ENCODE measurements at places on chromosomes 12 and 14.

GRCh38 chr14:89720741-89721729, 233.5 kb downstream of the EFCAB11 start:
- DNase-seq, result no peak

DNA sequence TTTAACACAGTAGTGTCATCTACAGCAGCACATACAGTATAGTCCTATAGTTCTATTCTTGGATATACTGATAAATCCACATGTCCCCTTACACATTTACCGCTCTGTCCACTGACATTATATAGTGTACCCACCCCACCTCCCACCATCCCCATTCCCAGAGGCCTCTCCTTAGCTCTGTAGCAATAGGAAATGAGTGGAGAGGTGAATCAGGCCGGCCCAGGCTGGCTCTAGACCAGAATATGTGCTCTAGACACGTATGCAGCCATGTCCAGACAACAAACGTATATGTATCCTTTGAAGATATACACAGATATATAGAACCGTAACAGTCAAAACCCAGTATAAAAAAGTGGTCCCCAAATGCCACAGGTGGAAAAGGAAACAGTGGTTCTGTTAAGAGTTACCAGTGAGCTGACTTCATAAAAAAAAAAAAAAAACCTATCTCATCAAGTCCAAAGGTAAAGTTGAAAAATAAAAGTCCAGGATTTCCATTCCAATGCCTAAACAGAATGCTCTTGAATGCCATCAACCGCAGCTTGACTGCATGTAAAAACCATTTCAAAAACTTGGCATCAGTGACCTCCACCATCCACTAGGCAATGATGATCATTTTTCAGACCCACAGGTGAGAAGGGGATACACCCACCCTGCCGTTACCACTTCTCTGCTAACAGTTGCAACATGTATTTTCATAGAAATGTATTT, 16.7 kb downstream of the EGLN3 start:
- no peak for DNase-seq

GRCh38 chr12:94550964-94551363, 91.3 kb upstream of the CEP83 start:
- no peak for DNase-seq

DNA sequence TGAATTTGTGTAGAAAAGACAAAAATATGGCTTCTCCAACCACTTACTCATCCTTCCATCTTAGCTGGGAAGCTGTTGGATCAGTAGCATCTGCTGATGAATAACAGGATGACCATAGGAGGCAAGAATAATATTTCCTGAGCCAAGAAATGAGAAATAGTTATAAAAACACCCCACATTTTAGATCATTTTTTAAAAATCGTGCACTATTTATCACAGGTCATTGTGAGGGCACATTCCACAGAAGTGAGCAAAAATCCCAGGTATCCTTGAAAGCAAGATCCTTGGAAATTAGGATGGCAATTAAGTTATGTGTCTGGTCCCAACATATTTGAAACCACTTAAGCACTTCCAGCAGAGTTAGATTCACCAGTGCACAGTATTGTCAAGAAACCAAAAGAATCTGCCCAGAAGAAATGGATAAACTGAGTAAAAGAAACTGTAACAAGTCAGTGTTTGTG, 8.4 kb downstream of the FAR2 start:
- DNase-seq, result peak; percentile 64

DNA sequence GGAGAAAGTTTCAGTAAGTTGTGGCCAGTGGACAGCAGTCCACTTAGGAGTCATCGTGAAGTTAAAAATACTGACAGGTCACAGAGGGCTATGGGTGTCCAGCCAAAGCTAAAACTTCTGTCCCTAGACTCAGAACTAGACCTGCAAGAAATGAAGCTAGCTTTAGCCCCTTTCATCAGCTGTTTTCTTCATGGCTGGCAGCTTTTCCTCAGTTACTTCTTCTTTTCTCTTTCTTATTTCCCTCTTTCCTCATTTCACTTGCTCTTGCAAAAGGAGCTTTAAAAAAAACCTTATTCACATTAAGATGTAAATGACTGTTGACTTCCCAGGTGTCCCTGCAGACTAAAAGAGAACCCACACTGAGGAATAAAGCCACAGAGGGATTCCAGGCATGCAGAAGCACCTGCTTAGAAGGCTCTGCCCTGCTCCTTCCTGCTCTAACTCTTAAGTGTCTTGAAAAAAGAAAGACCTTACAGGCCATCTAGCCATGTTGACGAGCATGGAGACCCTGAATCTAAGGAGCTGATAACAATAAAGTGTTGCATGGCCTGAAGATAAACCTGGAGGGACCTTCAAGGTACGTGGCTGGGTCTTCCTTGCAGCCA, 69.7 kb upstream of the CCND2 start:
- DNase-seq, result no peak

GRCh38 chr14:104317975-104318557, 179.7 kb downstream of the KIF26A start:
- DNase-seq, result no peak

GRCh38 chr12:103884316-103884715, 43.3 kb upstream of the NT5DC3 start:
- DNase-seq, result peak; percentile 34

DNA sequence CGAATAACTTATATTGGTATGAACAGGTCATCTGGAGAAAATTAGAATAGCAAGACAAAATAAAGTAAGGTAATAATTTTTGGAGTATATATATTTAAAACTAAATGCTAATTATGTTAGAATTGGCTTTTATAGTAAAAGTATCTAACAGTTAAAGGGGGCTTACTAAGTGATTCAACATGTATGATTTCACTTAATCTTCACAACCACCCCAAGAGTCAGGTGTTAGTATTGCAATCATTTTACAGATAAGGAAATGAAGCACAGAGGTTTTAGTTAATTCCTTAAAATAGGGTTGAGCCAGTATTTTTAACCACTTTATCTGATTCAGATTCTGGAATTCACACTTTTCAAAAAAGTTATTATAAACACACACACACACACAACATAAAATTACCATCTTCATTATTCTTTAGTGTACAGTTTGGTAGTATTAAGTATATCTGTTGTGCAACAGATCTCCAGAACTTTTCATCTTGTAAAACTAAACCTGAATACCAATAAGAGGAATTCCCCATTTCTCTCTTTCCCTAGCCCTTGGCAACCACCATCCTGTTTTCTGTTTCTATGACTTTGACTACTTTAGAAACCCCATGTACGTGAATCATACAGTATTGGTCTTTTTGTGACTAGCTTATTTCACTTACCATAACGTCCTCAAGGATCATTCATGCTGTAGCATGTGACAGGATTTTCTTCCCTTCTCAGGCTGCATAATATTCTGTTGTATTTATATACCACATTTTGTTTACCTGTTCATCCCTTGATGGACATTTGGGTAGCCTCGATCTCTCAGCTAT, 12.5 kb downstream of the A2M start:
- no peak for DNase-seq

DNA sequence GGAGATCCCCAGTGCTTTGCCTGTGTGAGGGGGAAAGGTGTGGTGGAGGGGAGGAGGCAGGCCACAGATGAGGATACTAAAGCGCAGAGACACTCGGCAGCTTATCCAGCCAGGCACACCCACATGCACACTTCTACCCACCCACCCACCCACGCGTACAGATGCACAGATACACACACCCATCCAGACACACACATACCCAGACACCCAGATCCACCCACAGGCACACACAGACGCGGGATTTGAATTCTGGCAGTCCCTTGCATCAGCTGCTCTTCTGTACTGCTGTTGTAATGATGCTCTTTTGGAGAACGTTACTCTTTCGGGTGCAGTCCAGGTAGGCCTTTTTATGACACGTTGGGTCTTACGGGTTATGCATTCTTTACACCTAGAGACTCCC, 55.7 kb upstream of the RD3L start:
- no peak for DNase-seq

DNA sequence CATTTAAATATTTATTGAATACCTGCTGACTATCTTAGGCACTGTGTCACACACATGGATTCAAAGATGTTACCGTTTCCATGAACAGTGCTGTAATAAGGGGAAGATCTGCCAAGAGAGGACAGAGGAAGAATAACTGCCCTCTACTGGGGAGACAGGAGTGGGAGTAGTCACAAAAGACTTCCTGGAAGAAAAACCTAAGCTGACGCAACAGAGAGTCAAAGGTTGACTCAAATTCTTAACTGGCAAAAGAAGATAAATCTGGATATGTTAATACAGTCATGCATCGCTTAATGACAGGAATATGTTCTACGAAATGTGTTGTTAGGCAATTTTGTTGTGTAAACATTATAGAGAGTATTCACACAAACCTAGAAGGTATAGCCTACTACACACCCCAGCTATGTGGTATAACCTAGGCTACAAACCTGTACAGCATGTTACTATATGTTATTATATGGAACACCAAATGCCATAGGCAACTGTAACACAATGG, 51.5 kb downstream of the DCAF5 start:
- DNase-seq, result peak; percentile 87

DNA sequence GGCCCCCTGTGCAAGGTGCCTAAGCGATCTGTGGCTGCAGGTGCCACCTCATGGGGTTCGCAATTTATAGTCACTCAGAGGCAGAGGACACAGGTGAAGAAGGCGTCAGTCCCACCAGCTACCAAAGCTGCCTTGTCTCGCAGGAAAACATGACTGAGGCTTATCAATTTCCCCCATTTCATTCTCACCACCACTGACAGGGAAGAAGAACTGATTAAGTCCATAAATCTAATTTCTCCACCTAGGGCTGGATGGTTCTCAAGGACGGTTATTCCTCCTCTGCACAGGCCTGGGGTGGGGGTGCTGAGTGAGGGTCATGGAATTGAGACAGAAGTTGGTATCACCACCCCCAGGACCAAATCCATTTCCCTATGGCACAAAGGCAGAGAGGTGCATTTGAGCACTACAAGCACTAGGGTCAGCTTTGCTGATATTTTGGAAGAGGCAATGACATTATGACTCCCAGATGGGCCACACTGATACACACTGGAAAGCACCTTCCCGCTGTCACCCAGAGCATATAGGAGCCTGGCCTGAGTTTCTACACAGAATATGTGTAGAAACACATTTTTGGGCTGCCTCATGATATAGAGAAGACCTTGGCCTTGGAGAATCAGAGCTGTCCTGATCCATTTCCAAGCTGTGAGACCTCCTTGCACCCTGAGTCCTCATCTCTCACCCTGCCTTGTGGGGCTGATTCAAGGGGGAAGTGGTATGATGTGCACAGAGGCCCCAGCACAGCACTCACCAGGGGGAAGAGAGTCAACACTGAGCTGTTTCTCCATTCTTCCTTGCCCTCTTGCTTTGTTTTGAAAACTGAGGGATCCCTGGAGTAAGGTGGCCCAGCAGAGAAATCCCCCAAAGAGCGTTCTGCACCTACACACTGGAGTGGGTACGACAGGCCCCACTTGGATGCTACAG, 59.4 kb downstream of the PITPNM2 start:
- no peak for DNase-seq

GRCh38 chr14:104889375-104889757, 24.3 kb downstream of the CEP170B start:
- no peak for DNase-seq

- peak; percentile 15 for DNase-seq
Measured at GRCh38 chr14:25237845-25238244, 187.9 kb upstream of the STXBP6 start.
